AG08396 (cell line): ENCODE measurements at places on chromosomes 7 and 10.
A peak's percentile ranks its signal among the peaks of the same experiment; 100 is the strongest.

- no peak for DNase-seq
Observed at GRCh38 chr7:116339564-116339963, 129.2 kb downstream of the TES start.

DNA sequence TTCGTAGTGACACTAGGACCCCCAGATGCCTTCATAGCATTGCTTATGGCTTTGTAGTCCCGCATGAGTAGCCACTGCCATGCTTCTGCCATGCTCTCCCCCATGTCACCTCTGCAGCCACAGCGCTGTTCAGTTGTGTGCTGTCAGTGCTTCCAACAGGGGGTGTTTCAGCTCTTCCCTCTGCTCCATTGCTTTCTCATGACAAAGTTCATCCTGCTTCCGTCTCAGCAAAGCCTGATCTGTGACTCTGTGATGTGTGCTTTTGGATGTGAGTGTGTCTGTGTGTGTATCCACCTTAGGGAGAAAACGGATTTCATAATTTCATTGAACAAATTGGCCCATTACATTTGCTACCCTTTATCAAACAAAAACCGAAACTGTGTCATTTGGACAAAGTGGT lies 134.9 kb upstream of the SAMD8 start:
- no peak for DNase-seq

GRCh38 chr7:137669706-137670105 lies 177.1 kb downstream of the DGKI start:
- DNase-seq: peak; percentile 12

GRCh38 chr10:68196701-68197100 lies 35.2 kb downstream of the ATOH7 start:
- DNase-seq: no peak

DNA sequence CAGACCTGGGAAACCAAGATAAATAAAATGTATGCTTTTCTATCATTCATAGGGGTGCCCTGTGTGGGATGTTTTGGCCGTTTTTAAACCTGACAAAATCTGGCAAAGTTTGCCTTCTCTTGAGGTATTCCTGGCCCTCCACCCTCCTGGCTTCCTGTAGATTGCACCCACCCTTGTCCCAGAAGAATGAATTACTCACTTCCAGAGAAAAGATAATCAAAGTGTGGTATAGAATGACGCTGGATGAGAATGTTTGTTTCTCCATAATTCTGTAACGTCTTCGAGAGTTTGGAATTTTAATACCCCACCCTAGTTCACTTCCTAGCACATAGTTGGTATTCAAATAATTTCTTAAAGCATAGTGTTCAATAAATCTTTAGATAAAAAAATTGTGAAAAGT lies 519.7 kb upstream of the PFKP start:
- no peak for DNase-seq

GRCh38 chr7:32164341-32164996 lies 94.3 kb upstream of the PDE1C start:
- peak; percentile 79 for DNase-seq

DNA sequence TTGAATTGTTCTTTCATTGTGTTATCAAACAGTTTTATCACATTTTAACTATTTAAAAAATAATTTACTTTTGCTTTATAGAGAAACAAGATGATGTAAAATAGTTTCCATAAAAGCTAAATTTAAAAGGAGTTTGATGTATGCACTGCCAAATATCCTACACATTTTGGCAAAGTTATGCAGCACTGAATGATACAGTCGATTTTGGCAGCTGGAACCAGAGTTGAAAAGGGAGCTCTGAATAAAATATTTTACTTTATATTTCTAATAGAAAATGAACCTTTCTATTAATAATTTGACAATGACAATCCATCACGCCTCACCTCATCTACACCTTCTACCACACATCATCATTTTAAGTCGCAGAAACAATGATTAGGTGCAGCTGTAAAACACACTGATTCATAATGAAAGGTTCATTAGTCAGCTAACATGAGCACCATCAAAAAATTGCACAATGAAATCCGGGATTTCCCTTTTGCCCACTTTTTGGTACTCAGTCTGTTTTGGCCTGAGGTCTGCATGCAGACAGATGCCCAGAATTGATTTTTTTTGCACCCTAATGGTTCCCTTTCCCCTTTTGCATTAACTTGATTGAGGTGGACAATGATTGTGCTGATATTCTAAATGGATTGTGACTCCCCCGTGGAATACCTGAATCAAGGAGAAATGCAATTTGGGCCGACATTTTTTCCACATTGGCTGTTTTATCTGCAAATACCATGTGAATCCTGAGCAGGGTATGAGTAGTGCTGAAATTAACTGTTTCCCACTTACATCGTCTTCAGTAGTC lies 105.8 kb downstream of the THSD7A start:
- no peak for DNase-seq

DNA sequence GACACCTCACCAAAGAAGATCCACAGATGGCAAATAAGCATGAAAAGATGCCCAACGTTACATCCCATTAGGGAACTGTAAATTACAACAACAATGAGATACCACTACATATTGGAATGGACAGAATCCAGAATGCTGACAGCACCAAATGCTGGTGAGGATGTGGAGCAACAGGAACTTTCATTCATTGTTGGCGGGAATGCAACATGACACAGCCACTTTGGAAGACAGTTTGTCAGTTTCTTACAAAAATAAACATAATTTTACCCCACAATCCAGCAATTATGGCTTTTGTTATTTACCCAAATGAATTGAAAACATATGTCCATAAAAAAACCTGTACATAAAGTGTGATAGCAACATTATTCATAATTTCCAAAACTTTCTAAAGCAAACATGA lies 176.8 kb downstream of the C7orf25 start:
- DNase-seq: no peak

- DNase-seq: peak; percentile 17
Observed at GRCh38 chr7:40219917-40220316, 85.1 kb downstream of the SUGCT start.

DNA sequence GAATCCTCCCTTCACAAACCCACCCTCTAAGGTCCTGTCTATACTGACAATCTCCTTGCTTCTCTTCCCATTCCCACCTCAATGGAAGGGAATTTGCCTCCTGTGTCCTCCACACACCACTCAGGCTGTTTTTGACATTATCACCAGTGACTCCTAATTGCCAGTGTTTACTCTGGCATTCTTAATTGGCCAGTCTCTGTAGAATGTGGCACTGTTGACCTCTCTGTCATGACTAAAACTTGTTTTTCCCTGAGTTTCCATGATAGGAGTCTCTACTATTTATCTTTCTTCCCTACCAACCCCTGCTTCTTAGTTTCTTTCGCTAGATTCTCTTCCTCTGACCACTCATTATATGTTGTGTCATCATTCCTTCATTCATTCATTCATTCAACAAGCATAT lies 12.1 kb downstream of the SLC16A12 start:
- DNase-seq: no peak

- DNase-seq: no peak
Observed at GRCh38 chr7:75536940-75537538, 44.9 kb downstream of the SPDYE5 start.

GRCh38 chr7:150737265-150738055 lies at the start of gene GIMAP5:
GIMAP5 (plus strand) TSS chr7:150737418; CDS start chr7:150740885, 3,467 bp downstream.
- no peak for DNase-seq

DNA sequence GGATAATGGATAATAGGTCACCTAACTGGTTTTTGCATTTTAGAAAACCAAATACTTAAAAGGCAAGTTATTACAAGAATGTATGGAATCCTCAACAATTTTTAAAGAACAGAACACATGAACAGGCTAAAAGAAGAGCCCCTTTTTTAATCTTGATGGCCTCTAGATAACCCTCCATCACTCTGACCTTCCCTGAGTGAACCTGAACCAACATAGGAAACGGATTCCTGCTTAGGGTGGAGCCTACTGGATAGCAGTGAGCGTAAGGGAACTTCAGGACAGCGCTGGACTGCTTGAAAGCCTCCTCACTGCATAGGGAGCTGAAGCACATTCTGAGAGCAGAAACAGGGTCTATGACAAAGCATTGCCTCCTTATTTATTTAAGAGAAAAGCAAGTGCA lies 20.5 kb downstream of the TRPV5 start:
- DNase-seq: no peak

GRCh38 chr7:106110238-106110560 lies 1.9 kb downstream of the SYPL1 start:
- no peak for DNase-seq

GRCh38 chr10:11884706-11885423 lies 61.7 kb downstream of the PROSER2 start:
- DNase-seq: no peak

GRCh38 chr10:22998091-22998490 lies 70.2 kb downstream of the ARMC3 start:
- DNase-seq: no peak

GRCh38 chr10:12476656-12477055 lies 127.3 kb downstream of the CAMK1D start:
- no peak for DNase-seq

DNA sequence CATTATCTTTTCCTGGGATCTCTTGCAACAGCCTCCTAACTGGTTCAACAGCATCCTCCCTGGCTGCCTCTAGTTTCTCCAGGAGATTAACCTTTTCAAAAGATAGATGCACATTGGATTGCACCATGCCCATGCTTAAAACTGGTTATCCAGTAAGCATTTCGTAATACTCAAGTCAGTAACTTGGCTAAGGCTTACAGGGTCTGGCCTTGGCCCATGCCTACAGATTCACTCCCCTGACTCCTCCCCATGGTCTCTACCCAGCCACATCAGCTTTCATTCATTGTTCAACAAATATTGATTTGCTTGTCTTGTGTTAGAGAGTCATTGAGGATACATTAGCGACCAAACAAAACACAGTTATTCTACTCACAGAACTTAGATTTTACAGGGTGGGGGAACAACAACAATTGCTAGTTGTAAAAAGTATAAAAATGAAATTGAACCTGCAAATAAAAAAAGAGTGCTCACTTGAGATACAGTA lies 1.8 kb upstream of the KIF20B start:
- no peak for DNase-seq

GRCh38 chr10:52105301-52105700 lies 208.8 kb upstream of the DKK1 start:
- no peak for DNase-seq

DNA sequence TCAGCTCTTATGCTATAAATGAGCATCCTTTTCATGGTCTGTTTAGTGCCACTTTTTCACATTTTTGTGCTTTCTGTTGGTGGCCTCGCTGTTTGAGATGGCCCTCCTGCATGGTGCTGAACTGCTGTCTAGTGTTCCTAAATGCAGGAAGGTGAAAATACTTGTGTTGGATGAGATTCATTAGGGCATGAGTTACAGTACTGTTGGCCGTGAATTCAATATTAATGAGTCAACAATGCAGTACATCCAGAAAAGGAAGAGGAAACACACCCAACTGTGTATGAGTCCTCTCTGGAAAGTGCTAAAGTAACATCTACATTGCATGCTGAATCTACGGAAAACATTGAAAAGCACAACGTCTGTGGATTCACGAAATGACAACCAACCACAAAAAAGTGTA lies 124.0 kb downstream of the HERPUD2 start:
- no peak for DNase-seq

DNA sequence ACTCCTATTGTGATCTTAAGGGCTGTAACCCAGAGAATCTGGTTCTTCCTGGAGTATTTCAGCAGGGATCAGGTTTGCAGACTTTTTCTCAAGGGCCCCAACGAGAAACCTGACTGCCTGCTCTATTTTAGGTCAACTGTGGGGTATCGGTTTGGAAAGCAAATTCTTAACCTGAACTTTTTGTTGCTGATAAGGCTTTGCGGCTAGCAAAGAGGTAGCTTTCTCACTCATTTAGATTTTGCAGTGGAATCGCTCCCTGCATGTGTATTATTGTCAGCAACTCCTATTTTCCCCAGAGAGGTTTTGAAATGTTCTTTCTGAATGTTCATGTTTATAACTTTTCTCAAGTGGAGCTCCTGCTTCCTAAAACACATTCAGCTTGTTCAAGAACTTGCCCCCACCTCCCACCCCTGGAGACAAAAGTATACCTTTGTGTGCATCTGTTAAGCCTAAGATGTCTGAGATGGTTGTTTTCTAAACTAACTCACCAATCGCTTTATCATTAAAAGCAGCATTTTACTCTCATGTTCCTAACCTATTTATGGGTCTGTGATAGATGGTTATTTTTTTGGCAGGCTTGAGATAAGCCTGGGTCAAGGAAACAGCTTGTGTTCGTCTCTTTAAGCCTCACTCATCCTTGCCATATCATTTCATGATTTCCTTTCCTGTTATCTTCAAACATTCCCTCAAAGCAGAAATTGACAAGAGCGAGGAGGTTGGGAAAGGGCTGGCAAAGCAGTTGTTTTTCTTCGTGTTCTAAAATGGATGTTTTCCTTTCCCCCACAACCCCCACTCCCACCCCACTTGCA lies 129.8 kb downstream of the BAMBI start:
- DNase-seq: no peak

DNA sequence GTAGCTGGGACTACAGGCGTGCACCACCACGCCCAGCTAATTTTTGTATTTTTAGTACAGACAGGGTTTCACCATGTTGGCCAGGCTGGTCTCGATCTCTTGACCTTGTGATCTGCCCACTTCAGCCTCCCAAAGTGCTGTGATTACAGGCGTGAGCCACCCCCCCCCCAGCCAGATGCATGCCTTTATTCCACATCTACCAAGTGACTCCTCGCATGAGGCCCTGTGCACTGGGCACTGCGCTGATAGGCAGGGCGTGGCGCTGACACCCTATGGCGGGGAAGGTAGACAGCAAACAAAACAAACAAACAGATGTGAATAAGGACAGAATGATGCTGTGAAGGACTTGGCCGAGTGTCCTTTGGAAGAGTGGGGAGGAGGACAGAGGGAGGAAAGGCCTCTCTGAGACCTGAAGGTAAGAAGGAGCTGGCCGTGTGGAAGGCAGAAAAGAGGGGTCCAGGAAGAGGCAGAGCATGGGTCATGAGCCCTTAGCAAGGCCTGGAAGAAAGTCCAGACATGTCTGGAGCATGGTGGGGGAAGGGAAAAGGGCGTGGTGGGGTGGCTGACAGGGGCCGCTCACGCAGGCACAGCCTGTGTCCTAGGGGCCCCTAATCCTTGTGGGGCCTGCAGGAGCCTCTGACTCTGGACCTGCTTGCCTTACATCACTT lies 47.5 kb upstream of the CACUL1 start:
- DNase-seq: no peak

DNA sequence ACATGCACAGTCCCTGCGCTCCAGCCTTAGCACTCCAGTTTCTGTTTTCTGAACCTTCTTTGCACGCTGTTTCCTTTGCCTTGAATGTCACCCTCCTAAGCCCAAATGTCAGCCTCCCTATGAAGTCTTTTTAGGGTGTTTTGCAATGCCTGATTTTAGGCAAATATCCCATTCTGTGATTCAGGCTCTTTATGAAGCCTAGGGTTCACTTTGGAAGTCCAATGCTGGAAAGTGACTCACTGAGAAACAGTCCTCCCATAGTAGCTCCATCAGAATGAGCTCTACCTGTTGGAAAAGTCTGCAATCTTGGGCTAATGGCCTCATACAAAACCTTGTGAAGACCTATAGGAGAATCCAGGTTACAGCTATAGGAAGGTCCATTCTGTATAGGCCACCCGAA lies 5.3 kb downstream of the LAMB4 start:
- peak; percentile 12 for DNase-seq

DNA sequence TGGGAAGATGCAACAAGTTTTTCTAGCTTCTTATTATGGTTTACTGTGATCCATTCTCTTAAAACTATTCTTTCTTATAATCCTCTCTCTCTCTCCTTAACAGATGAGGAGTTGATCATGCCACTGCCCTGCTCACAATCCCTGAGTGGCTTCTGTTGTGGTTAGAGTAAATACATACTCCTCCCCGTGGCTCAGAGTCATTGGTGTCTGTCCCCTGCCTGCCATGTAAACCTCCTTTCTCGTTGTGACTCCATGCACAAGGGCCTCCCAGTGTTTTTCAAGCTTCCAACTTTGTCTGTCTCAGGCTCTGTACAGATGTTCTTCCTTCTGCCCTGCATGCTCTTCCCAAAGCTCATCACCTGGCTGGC lies 20.4 kb downstream of the CCNY start:
- DNase-seq: no peak
